AG09319 (cell line): ENCODE measurements at places on chromosomes 16 and 17.
A peak's percentile ranks its signal among the peaks of the same experiment; 100 is the strongest.

GRCh38 chr16:81593481-81593880 is 148.9 kb downstream of the CMIP start:
- no peak for DNase-seq

GRCh38 chr17:59786213-59786535 is 78.7 kb downstream of the VMP1 start:
- no peak for DNase-seq

DNA sequence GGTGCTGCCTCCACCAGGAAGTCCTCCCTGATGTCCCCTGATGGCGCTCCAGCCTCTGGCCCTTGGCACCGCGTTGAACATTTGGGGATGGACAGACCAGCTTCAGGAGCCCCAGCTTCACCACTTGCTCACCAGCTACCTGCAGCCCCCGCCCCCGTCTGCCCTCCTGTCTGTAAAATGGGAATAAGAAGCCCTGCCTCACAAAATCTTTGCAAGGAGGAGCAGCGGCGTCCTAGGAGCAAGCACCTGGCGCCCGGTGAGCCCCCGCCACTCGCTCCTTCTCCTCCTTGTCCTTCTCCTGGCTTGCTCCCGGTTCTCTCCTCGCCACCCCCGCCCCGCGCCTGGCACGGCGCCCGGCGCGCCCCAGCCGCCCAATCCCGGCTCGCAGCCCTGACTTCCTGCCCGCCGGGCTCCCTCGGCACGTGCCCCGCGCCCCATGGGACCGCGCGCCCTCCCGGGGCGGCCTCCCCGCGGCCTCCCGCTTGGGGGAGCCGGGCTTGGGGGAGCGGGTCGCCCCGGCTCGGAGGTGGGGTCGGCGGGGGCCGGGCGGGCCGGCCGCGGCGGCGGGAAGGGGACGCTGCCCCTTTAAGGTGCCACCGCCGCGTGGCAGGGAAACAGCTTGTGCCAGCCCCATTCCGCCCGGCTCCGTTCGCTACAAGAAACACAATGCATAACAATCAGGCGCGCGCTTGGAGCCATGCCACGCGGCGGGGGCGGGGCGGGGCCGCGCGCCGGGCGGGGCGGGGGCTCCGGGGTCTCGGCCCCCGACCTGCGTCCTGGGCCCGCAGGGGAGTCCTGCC is 9.1 kb upstream of the PPP1R1B start:
- DNase-seq = peak; percentile 5

GRCh38 chr17:75692976-75693375 is 25.8 kb downstream of the SAP30BP start:
- no peak for DNase-seq

- DNase-seq = no peak
Observed at GRCh38 chr16:86663685-86664521, 85.6 kb downstream of the FOXL1 start.

DNA sequence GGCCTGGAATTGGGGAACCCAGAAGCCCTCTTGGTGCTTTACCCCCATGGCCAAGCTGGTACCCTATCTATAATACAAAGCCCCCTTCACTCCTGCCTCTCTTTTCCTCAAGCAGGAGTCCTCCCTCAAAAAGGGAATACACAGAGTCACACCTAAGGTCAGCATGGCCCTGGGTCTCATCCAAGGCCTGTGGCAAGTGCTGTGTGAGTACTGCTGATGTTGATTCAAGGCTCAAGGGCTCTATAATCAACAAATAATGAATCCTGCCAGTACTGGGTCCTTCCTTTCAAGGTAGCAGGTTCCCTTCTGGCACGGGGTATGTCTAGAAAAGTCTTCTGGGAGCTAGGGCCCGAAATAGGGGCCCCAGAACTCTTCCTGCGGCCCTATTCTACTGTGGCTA is 187.3 kb downstream of the CYB561 start:
- DNase-seq = no peak

DNA sequence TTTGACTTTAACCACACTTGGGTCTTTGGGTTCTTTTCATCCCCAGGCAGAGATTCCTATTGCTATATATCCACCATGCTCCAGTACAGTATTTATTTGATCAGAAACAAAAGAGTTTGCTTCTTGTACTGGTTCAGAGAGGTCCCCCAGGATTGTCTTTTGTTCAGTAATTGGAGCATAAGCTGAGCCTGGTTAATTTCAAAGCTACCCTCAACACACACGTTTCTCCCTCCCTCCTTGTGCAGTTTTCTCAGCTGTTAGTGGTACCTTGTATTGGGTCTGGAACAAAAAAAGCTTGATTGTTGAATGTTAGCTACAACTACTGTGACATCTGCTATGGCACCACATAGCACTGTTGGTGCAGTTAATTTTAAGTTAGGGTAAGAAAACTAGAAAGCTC is 50.0 kb downstream of the NUP93 start:
- DNase-seq = no peak

- no peak for DNase-seq
Observed at GRCh38 chr16:62751218-62751617, 715.0 kb upstream of the CDH8 start.

- no peak for DNase-seq
Observed at GRCh38 chr16:71424626-71425025, 17.2 kb downstream of the TLE7 start.

- peak; percentile 77 for DNase-seq
Observed at GRCh38 chr16:89410794-89411309, 79.5 kb downstream of the ANKRD11 start.

GRCh38 chr16:79589601-79590102 is 10.9 kb downstream of the MAF start:
- no peak for DNase-seq
